Effector memory CD8-positive, alpha-beta T cell (primary cell): ENCODE measurements at places on chromosomes 1 and 21.

- H3K36me3 ChIP-seq = no peaks in the 10 kb centered on the region
- no peak overlapping the region for H3K27ac ChIP-seq
- H3K4me1 ChIP-seq = no peaks in the 10 kb centered on the region
- DNase-seq = no peak
- no peak overlapping the region for H3K4me3 ChIP-seq
- peaks cover 22% of the 10 kb centered on the region for H3K27me3 ChIP-seq
Measured at GRCh38 chr21:32834916-32835235, 63.3 kb upstream of the PAXBP1 start.

DNA sequence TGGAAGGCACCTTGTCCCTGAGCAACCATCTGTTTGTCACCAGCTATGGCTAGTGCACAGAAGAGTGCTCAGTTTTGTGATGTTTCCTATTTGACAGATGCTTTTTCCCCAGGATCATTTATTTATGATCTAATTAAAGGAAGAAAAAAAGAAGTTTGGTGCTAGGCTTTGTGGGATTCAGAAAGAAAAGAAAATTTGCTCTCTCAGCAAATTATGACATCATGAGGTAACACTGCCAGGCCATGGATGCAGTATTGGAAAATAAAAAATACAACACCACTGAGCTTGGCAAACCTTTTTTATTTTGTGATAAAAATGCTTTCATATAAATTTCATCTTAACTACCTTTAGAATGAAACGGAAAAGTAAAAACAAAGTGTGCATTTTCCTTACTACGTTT lies 15.5 kb upstream of the ADAM30 start:
- DNase-seq = no peak
- peaks cover 19% of the 10 kb centered on the region for H3K36me3 ChIP-seq
- no peak overlapping the region for H3K4me3 ChIP-seq
- no peak overlapping the region for H3K27ac ChIP-seq

GRCh38 chr1:27572019-27572678 lies 31.8 kb downstream of the AHDC1 start:
- H3K4me1 ChIP-seq = peaks cover 28% of the 10 kb centered on the region
- no peak overlapping the region for H3K4me3 ChIP-seq
- no peaks in the 10 kb centered on the region for H3K27me3 ChIP-seq
- peak overlapping the region; percentile 29 for H3K27ac ChIP-seq

GRCh38 chr1:2248854-2249558 lies 20.9 kb downstream of the SKI start:
- no peak for DNase-seq
- no peak overlapping the region for H3K27ac ChIP-seq
- H3K36me3 ChIP-seq = no peaks in the 10 kb centered on the region
- H3K4me1 ChIP-seq = peaks cover 45% of the 10 kb centered on the region

DNA sequence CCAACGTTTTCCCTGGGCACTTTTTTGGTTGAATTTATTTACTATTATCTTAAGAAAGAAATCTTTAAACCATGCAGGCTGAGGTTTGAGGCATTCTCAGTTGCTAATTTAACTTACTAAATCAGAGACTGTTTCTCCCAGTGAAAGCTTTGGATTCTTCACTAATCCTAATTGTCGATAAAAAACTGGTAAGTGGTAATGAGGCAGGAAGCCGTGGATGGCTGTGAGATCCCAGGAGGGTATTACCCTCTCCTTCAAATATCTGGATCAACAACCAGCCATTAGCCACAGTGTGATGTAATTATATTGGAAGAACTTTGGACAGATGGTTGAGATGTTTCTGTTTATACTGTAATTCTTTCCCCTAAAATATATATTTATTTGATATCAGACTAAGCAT lies 485.0 kb downstream of the DISC1 start:
- no peaks in the 10 kb centered on the region for H3K36me3 ChIP-seq
- no peaks in the 10 kb centered on the region for H3K4me1 ChIP-seq
- peaks cover 25% of the 10 kb centered on the region for H3K27me3 ChIP-seq
- no peak overlapping the region for H3K27ac ChIP-seq

DNA sequence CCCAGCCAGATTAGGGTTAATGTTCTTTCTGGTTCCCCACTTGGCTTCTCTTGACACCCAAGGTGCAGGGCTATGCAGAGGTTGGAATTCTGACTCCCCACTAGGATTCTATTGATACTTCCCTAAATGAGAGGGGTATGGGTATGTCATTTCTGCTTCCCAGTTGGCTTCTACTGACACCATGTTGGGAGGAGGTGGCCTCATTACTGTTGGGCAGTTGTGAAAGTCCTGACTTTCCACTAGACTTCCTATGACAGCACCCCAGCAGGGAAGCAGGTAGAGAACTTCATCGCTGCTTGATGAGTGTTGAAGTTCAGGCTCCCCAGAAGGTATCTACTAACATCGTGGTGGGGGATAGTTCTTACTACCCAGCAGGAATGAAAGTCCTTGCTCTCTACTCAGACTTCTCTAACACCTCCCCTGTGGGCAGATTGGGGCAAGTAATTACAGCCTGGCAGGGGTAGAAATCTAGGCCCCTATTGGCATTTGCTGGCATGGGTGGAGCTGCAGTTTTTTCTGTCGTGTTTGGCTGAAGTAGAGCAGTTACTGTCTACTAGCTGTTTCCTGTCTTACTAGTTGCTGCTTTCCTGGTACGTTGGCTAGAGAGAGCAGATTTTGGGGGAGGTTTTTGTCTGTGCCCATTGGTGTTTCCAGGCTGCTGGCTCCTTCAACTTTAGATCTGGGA lies 41.5 kb downstream of the ZYG11B start:
- H3K4me3 ChIP-seq = no peak overlapping the region
- DNase-seq = no peak
- no peaks in the 10 kb centered on the region for H3K27me3 ChIP-seq

DNA sequence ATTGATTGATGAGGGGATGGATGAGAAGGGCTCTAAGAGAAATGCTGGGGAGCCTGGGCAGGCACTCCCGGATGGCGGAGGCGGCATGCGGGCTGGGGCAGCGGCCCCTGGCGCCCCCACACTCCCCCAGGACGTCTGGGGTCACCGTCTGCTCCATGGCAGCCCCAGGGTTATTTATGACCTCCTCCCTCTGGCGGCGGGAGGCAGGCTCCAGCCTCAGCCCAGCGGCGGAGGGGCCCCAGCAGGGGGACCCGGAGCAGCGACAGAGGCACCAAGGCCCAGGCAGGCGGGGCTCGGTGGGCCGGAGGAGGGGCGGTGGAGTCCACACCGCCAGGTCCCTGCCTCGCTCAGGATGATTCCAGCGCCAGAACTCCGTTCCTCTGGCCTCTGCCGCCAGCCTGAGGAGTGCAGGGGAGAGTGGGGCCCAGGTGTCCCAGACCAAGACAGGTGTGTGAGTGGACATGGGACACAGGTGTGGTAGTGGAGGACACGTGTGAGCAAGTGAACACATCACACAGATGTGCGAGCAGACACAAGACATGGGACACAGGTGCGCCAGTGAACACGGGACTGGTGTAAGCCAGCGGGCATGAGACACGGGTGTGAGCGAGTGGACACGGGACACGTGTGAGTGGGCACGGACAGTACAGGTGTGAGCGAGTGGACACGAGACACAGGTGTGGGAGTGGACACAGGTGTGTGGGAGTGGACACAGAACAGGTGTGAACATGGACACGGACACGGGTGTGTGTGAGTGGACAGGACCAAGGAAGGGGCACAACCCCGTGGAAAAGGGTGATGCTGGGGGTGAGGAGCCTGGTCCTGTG lies 2.5 kb upstream of the SAMD11 start:
- peaks cover 59% of the 10 kb centered on the region for H3K27me3 ChIP-seq
- H3K4me3 ChIP-seq = peak overlapping the region; percentile 74
- H3K36me3 ChIP-seq = no peaks in the 10 kb centered on the region
- no peak overlapping the region for H3K27ac ChIP-seq
- no peak for DNase-seq
- peaks cover 18% of the 10 kb centered on the region for H3K4me1 ChIP-seq

DNA sequence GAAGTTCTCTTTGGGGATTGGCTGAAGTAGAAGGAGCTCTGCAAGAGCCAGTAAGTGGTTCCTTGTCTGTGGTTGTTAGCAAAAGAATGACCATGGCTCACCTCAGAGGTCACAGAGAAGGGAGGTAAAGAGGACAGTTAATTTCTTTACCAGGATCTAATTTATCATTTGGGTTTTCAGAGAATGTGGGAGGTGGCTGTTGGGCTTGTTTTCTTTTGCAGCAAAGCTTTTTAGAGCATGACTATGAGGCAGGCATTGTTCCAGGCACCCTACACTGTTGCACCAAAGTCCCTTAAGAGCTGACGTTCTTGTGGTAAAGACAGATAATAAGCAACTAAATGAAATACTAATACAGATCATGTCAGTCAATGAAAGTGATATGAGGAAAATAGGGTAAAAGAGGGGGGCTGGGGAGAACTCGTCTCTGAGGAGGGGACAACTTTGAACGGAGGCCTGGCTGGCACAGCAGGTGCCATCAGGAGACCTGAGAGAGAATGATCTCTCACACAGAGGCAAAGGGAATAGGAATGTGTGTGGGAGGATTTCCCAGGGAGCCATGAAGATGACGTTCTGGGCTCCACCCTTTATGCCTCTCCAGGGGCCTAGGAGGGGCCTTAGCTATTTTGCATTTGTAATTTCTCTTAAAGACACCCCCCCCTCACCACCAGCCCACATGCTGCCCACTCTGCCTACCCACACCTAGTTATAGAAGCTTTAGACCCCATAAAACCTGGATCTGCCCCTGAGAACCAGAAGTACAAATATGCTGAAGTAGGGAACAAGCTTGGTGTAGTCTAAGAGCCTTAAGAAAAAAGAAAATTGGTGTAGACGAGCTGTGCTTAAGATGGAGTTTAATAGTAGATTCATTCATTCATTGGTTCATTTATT lies 177.5 kb downstream of the ROR1 start:
- no peak overlapping the region for H3K27ac ChIP-seq
- H3K27me3 ChIP-seq = peaks cover 15% of the 10 kb centered on the region
- H3K4me1 ChIP-seq = no peaks in the 10 kb centered on the region
- no peaks in the 10 kb centered on the region for H3K36me3 ChIP-seq

DNA sequence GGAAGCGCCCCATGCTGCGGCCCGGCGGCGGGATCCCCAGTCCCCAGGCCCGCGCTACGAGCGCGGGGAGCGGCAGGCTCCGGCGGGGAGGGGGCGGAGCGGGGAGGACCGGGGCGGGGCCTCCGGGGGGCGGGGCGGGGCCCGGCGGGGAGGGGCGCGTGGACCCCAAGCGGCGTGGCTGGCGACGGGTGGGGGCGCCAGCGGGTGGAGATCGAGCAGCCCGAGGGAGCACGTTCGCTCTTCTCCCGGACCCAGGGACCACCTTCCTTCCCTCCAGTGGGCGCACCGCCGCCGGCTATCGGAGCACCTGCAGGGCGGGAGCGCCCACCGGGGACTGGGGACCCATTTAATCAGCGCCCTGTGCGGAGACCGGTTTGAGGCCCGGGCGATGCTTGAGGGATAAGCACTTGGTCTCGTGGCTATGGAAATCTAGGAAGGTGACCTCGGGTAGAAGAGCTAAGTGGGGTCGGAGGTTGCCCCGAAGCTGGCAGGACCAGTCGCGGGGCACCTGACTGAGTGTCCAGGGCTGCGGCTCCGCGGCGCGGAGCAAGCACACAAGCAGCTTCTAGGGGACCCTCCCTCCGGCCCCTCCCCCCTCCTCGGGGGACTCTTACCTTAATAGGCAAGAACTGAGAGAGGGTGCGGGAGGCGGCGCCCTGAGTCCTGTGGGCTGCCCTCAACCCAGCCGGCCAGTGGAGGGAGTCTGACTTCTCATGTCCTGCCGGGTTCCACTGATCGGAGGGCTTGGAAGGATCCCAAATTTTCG lies at the start of gene TSPAN2:
TSPAN2 (minus strand) TSS at position 84 of the 766 bp plus-strand sequence; CDS start at position 13, 71 bp downstream.
- peaks cover 4% of the 10 kb centered on the region for H3K36me3 ChIP-seq
- H3K4me1 ChIP-seq = peaks cover 38% of the 10 kb centered on the region
- DNase-seq = peak; percentile 48
- peak within 1 kb of the TSS; percentile 85 for H3K4me3 ChIP-seq

DNA sequence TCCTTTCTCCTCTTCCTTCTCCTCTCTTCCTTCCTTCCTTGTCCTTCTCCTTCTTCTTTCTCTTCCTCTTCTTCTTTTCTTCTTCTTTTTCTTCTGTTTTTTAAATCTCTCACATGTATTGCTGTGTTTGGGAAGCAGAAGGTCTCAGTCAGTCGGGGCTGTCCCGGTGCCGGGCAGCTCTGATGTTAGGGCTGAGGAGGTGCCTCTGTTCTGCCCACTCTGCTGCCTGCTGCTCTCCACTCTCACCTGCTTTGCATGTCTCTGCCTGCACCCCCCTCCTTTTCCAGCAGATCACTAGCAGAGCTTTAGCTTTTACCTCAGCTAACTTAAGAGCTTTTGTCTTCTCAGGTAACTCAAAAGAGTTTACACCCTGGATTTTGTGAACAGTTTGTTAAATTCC lies 276.6 kb downstream of the CHRM3 start:
- peaks cover 5% of the 10 kb centered on the region for H3K4me1 ChIP-seq
- H3K27me3 ChIP-seq = no peaks in the 10 kb centered on the region
- no peak overlapping the region for H3K27ac ChIP-seq
- no peak for DNase-seq
- H3K4me3 ChIP-seq = no peak overlapping the region
- no peaks in the 10 kb centered on the region for H3K36me3 ChIP-seq

DNA sequence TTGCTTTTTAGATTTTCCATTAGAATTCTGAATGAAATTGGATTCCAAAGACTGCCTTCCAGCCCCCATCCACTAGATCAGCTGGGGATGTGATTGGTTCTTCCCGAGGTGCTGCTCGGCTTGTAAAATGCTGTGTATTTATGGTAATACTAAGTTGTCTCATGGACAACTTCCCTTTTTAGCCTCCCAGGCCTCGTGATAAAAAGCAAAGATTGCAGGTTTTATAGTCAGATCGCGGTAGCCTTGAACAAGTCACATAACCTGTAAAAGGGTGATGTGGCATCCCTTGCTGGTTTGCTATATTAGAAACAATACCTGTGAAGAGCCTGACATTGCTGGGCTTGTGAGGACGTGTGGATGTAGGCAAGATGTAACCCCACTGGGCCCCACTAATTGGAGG lies 10.4 kb downstream of the MUL1 start:
- H3K4me3 ChIP-seq = no peak overlapping the region
- no peaks in the 10 kb centered on the region for H3K27me3 ChIP-seq
- H3K27ac ChIP-seq = no peak overlapping the region
- no peaks in the 10 kb centered on the region for H3K4me1 ChIP-seq
- DNase-seq = no peak
- H3K36me3 ChIP-seq = peaks cover 18% of the 10 kb centered on the region

- no peaks in the 10 kb centered on the region for H3K36me3 ChIP-seq
- H3K4me1 ChIP-seq = peaks cover 9% of the 10 kb centered on the region
- H3K4me3 ChIP-seq = no peak overlapping the region
Measured at GRCh38 chr1:180247061-180247460, 17.0 kb downstream of the LHX4 start.

- no peaks in the 10 kb centered on the region for H3K36me3 ChIP-seq
- H3K4me3 ChIP-seq = no peak overlapping the region
- peaks cover 6% of the 10 kb centered on the region for H3K27me3 ChIP-seq
- H3K27ac ChIP-seq = no peak overlapping the region
Measured at GRCh38 chr1:107081102-107081501, 24.6 kb downstream of the PRMT6 start.
